HEK293T (cell line): ENCODE measurements at places on chromosomes 16 and 17.

GRCh38 chr17:72365857-72366414, 245.1 kb downstream of the SOX9 start:
- DNase-seq = no peak

- DNase-seq = peak; percentile 61
Measured at GRCh38 chr17:50129728-50130558, at the start of gene SAMD14. Gene SAMD14, minus strand, starts transcription at chr17:50130160. Its CDS starts 5,201 bp downstream, at chr17:50124959.

DNA sequence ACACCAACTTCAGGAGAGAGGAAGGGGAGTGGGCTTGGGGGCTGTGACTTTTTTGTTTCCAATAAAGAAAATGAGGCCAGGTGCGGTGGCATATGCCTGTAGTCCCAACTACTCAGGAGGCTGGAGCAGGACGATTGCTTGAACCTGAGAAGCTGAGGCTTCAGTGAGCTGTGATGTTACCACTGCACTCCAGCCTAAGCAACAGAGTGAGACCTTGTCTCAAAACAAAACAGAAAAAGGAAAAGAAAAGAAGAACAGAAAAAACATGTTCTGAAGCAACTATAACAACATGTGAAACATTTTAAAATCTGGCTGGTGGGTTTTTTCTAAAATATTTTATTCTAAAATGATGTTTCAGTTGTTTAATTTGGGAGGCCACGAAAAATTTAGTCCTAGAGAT, 554.0 kb upstream of the ZFHX3 start:
- DNase-seq = no peak

DNA sequence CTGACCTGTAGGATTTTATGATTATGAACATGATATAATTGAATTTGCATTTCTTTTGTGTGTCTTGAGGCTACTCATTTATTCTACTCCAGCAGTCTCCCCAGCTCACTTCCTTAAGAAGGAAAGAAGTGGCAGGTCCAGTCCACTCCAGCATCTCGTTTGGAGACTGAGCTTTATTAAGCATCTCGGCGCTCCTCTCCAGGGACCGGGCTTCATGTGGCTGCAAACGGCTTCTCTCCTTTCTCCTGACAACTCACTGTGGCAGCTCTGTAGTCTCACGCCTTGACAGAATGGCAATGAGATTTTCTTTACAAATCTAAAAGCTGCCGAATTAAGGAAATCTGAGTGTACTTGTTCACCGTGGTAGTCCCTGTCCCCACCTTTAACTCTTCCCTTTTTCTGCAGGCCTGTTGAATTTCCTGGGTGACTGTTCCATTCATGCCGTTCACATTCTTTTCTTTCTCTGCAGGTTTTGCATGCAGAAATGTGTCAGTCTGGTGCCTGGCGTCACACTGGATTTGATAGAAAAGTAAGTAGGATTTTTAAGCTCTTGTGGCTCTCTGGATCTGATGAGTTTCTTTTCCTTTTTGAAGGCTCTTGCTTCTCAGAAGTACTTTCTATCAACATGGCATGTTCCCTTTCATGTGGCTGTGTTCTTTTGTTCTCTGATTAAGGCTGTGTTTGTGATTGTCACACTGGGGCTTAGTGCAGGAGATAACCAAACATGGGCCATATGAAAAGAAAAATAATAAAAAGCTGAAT, 200.5 kb upstream of the CHMP6 start:
- no peak for DNase-seq

- DNase-seq = no peak
Measured at GRCh38 chr16:30358990-30359870, 4.1 kb upstream of the CD2BP2 start.

GRCh38 chr17:3905017-3905520, 11.2 kb downstream of the P2RX1 start:
- DNase-seq = no peak

DNA sequence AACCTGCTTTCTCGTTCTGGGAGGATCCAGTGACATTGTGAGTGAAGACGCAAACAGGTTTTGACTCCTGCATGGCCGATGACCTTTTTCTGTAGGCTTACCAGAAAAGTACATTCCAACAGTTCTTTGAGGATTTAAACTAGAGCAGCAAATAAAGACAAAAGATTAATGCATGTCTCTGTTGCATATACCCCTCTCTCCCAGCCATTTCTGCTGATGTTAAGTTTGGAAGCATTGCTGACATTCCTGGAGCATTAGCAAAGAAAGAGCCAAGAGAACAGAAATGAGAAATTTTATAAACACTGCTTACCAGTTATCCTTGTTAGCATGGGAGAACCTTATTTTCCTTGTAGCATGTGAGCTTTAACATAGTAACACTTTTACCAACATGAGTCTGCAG, 49.3 kb downstream of the SIAH1 start:
- no peak for DNase-seq

- no peak for DNase-seq
Measured at GRCh38 chr17:62980842-62981241, 14.8 kb downstream of the TANC2 start.

- DNase-seq = no peak
Measured at GRCh38 chr17:60098578-60098977, 19.9 kb upstream of the HEATR6 start.
